ENCODE measurements at places on chromosomes 13 and 19. TPM values are rescaled to one million over a fixed set of nuclear protein-coding genes. Genes with fewer than 3 reads are reported as not detected.

Gene ZNF534
- total RNA-seq, result not detected

Gene KLK14
- 0.20 TPM for total RNA-seq

Gene EPN1
- total RNA-seq, result 64.9 TPM

Gene NBEA
- 4.5 TPM for total RNA-seq

Gene PSG11
- total RNA-seq, result not detected

Gene KLK11
- 6.7 TPM for total RNA-seq

Gene LILRB1
- total RNA-seq, result 0.88 TPM

Gene CHMP2A
- total RNA-seq, result 68.0 TPM

Gene MEF2B
- 1.5 TPM for total RNA-seq

Gene SMIM44
- total RNA-seq, result not detected

- DNase-seq, result no peak
Measured at GRCh38 chr13:59970847-59971246, 192.9 kb downstream of the DIAPH3 start.

DNA sequence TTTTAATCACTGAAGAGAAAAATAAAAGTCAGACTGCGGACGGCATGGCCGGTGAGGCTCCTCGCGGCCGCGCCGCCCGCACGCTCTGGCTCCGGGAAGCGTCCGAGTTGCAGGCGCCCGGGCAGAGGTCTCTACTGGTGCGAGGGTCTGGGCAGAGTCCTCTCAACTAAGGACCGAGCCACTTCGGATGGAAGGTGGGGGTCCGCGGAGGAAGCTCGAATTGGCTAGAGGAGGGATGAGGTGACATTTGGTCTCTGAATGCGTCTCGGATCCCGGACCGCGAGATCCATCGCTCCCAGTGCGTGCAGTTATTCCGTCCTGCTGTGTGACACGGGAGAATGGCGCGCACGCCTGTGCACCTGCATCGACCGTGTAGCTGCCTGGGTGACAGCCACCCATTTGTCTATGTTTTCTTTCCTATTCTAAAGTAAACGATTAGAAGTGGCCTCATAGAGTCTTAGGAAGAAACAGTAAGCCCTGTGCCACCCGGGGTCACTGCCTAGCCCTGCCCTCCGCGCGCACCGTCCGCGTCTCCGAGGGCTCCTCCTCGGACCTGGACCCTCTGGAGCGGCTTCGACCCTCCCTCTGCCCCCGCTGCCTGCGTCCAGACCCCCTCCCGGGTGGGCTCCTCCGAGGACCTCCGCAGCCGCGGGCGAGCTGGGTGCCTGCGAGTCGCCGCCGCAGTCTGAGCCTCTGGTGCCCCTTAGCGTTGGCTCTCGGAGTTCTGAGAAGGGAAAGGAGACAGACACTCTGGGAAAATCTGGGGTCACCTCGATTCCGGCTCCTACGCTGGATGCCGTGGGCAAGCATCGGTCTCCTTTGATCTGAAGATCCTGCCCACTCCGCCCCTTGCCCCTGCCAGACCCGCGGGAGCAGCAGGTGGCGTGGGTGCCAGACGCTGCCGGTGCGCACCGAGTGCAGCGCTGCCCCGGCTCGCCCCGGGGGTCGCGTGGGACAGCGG lies 347.4 kb downstream of the LIG4 start:
- DNase-seq, result peak; percentile 27

- no peak for DNase-seq
Measured at GRCh38 chr19:16066611-16067104, 9.6 kb upstream of the TPM4 start.

DNA sequence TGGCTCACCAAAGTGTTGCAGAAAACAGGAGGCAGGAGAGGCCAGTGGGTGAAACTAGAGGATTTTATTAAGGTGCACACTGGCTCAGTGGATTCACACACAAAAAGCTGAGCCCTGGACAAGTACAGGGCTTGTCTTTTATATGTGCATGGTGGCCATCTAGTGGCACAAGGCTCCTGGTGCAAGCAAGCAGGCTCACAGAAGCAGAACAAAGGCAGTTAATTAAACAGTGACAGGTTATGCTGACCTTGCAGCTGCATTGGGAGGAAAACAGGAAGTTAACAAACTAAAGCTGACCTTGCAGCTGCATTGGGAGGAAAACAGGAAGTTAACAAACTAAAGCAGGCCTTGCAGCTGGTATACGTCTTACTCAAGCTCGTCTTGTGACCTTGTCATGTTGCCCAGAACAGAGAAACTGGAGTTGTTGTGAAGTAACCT lies 65.3 kb upstream of the ZNF681 start:
- DNase-seq, result no peak

DNA sequence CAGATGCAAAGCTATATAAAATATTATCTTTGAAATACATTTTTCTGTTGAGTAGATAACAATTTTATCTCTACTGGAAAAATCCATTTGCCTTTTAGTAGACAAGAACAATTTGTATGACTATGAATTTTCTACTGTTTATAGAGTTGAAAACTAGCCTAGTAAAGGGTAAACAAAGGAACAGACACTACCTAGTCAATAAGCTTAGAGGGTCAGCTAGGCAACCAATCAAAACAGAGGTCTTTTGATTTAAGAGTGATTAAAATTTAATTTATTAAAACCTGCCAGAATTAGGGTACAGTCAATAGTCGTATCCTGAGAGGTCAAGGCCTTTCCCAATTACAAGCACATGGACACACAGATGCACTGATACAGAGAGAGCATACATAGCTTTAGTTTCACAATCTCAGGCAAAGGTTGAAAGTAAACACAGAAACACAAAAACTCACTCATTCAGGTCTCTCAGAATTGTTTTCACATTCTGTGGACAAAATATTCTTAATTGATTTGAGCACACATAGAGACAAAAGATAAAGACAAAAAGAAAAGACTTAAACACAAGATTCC lies 24.5 kb upstream of the GPC6 start:
- no peak for DNase-seq

DNA sequence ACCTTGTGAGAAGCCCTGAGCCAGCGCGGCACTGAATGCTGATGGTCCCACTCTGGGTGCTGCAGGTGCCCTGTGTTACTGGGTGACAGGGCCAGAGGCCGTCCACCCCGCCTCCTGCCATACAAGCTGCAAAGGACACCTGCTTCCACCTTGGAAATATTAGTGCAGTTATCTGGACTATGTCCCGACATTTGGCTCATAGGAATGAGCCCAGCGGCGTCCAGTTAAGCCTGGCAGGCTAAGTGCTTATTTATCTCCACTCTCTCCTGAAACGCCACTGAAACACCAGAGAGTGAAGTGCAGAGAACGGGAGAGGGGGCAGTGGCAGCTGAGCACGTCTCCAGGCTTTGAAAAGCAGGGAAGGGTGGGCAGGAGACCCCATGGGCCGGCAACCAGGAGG lies 145.8 kb downstream of the KDM4B start:
- DNase-seq, result peak; percentile 54

GRCh38 chr13:105031306-105031705 lies 1504.2 kb downstream of the EFNB2 start:
- no peak for DNase-seq

DNA sequence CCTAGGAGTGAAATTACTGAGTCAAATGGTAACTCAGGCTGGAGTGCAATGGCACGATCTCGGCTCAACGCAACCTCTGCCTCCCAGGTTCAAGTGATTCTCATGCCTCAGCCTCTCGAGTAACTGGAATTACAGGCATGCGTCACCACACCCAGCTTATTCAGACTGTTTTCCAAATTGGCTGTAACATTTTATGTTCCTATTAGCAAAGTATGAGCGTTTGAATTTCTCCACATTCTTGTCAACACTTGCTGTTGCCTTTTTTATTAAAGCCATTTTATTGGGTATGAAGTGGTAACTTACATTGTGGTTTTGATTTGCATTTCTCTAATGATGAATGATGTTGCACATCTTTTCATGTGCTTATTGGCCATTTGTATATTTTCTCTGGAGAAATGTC lies 7.9 kb downstream of the IPO5 start:
- no peak for DNase-seq

DNA sequence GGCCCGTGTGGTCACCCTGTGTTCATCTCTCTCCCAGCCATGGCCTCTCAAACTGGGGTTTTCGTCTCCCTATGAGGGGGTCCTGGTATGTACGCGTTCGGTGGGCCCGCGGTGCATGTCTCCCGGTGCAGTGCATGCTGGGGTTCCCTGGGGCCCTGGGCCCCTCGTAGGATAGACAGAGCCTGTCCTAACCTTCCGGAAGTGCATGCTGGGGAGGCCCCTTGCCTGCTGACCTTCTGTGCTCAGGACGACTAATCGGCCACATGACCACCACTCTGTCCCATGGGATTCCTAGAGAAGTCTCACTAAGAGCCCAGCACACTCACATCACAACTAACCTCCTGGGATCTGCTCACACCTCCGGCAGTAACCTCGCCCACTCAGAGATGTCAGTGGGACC lies 4.9 kb upstream of the USE1 start:
- DNase-seq, result no peak

DNA sequence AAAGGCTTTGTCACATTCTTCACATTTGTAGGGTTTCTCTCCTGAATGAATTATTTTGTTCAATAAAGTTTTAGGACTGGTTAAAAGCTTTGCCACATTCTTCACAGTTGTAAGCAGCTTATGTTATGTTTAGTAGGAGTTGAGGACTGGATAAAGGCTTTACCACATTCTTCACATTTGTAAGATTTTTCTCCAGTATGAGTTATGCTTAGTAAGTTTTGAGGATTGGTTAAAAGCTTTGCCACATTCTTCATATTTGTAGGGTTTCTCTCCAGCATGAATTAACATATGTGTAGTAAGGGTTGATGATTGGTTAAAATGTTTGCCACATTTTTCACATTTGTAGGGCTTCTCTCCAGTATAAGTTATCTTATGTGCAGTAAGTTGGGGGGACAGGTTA lies 79.9 kb downstream of the ZNF431 start:
- no peak for DNase-seq

DNA sequence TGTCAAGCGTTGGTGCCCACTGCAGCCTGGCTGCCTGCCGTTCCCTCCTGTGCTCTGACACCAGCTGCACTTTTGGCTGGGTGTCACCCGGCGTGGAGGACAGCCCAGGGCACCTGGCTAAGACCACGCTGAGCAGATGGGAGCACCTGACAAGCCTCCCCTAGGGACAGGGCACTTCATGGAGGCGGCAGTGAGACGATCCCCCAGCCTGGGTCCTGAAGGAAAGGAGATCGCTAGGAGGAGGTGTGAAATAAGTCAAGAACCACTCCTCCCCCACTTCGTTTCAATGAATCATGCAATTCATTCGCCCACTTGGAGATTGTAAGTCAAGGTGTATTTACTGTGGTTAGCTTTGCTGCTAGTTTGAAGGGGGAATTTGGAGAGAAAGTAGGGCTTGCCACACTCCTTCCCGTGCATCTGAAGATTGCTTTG lies 38.8 kb downstream of the VSTM2B start:
- DNase-seq, result no peak

DNA sequence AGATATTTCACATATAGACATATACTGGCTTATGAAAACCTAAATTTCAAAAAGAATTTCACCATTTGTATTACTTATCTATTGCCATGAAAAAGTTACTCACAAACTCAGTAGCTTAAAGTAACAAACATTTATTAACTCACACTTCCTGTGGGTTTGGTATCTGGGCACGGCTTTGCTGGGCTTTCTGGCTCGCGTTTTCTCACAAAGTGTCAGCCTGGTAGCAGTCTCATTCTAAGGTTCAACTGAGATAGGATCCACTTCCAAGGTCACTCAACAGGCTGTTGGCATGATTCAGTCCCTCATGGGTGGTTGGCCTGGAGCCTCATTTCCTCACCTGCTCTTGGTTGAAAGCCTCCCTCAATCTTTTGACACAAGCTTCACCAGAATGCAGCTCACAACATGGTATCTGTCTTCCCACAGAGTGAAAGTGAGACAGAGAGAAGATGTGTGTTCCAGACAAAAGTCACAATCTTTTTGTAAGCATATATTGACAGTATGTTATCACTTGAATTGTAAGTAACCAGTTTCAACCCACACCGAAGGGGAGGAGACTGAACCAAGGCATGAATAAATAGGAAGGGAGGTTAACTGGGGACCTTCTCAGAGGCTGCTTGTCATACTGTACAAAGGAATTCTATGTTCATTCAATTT lies 1065.8 kb upstream of the SPRY2 start:
- no peak for DNase-seq

DNA sequence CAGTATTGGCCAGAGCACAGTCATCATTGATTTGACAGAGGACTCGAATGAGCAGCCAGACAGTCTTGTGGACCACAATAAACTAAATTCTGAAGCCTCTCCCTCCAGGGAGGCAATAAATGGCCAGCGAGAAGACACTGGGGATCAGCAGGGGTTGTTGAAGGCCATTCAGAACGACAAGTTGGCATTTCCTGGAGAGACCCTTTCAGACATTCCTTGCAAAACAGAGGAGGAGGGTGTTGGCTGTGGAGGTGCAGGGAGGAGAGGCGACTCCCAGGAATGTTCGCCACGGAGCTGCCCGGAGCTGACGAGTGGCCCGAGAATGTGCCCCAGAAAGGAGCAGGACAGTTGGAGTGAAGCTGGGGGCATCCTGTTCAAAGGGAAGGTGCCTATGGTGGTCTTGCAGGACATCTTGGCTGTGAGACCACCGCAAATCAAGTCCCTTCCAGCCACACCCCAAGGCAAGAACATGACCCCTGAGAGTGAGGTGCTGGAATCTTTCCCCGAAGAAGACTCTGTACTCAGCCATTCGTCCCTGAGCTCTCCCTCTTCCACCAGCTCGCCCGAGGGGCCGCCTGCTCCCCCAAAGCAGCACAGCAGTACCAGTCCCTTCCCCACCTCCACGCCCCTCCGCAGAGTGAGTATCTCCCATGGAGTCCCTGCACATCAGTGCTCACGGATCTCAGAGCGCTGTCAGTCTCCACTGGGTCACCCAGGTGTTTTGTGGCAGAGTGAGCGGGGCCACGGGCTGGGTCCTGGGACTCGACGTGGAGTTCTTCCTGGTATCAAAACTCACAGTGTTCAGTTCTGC lies 6.9 kb downstream of the CHAF1A start:
- DNase-seq, result no peak

DNA sequence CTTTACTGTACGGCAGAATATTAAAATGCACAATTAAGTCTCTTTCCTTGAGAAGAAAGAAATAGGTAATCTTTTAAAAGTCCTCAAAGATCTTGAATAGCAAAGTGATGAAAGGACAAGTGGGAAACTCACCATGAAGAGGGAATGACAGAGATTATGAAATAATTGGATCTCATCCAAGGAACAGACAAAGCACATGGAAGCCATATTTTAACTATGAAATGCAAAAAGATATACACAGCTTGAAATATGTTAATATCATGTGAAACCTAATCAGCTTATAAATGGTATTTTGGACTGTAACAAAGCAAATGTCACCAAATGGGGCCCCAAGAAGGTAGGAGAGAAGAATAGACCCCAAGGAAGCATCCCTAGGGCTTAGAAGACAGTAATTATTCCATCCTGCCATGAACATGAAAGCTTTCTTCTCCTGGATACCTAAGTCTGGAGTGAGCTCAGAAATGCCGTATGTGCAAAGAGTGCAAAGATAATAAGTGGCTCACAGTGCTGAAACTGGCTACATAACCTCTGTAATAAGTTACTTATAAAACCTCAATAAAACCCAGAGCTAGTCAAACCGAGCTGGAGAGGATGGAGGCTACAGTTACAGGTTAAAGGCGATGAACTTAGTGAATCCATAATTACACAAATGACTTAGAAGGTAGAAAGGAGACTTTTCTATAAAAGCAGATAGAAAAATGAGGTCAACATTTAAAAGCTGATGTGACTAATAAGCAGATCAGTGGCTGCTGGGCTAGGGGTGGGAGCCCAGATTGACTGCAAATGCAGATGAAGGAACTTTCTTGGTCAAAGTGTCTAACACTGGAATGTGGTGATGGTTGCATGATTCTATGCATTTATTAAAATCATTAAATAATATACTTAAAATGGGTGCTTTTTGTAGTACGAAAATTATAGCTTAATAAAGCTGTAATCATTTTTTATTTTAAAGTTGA lies 34.4 kb downstream of the DCLK1 start:
- no peak for DNase-seq

Data from pancreas (tissue), 10 donors.